NCI-H1417 (cell line): ENCODE measurements at places on chromosomes 7 and 10.

DNA sequence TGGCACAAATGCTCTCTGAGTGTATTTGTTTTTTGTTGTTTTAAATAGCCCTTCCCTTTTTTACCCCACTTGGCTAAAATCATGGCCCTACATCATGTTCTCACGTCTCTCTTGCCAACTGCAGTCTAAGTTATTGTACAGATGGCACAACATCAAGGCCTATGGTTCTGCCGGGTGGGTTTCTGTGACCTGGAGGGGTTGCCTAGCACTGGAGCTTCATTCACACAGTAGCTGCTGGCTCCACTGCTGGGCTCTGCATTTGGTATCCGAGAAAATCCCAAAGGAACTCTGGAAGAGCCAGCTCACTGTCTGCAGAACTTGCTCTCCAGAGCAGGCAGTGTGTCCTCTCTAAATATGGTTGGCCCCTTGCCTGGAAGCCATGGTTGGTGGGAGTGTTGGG is 120.6 kb downstream of the LRRC4 start:
- DNase-seq, result no peak

- DNase-seq, result no peak
Measured at GRCh38 chr10:127079392-127079791, 117.0 kb downstream of the INSYN2A start.

DNA sequence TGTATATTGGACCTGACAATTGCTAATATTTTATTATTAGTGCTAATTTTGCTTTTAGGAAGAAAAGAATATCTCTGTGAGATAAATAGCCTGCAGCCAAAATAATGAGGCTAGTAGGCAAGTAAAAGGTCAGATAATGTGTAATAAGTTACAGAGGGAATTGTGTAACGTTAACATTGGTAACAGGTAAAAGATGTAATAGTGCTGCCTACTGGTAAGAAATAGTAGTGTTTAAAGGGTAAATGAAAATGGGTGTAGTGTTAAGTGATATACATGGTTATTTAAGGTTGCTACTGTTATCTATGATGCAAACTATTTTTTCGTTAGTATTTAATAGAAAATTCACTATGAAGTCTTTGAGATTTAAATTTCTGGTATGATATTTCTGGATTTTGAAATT is 9.2 kb upstream of the FOXP2 start:
- no peak for DNase-seq

DNA sequence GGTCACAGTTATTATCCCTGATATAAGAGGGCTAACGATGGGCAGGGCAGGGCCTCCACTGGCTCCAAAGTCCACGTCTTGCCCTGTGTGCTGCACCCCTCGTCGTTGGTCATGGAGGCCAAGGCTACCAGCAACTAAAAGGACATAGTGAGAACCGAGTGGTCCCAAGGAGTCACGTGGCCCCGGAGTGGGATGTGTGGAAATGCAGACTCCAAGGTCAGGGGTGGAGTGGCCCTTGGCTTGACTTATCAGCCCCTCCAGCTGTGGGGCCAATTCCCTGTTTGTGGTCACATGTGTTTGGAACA is 30.7 kb downstream of the BTBD16 start:
- DNase-seq, result no peak

GRCh38 chr10:3525832-3526449 is 259.1 kb downstream of the KLF6 start:
- no peak for DNase-seq

- no peak for DNase-seq
Measured at GRCh38 chr10:133253361-133253955, 15.8 kb downstream of the VENTX start.

- DNase-seq, result peak; percentile 86
Measured at GRCh38 chr7:102008535-102009262, 191.3 kb downstream of the CUX1 start.

- no peak for DNase-seq
Measured at GRCh38 chr10:124541076-124541903, 79.7 kb downstream of the LHPP start.

GRCh38 chr7:157795199-157795598 is 458.4 kb downstream of the DNAJB6 start:
- peak; percentile 71 for DNase-seq

DNA sequence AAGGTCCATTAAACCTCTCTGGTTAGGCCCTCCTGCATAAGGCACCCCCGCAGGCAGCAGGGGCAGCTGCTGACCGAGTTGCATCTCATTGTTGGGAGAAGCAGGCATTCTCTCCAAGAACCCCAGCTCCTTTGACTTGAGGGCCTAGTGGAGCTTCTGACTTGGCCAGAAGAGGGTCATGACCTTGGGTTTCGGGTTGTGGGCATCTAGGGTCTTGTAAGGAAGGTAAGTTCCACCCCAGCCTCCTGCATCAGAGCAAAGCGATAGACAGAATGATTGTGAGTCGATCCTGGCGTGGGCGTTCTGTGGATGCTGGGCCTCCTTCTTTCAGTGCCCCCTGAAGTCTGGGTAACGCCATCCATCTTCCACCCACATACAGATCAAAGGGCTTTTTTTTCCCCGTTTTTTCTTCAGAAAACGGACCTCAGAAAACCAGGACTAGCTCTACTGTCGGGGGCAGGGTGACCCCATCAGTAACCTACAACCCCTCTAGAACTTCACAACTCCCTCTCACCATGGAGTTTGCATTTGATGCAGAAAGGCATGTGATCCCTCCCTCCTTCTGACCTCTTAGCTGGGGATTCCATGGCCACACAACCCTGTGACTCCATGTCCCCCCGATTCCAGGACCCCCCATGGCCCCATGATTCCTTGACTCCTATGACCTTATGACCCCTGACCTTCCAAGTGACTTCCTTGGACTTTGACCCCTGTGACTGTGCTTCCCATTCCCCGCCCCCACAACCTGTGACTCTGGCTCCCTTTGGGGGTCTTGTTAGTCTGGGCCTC is 3.0 kb downstream of the SEMA4G start:
- no peak for DNase-seq

GRCh38 chr7:28666154-28666553 is 253.8 kb downstream of the CREB5 start:
- no peak for DNase-seq

DNA sequence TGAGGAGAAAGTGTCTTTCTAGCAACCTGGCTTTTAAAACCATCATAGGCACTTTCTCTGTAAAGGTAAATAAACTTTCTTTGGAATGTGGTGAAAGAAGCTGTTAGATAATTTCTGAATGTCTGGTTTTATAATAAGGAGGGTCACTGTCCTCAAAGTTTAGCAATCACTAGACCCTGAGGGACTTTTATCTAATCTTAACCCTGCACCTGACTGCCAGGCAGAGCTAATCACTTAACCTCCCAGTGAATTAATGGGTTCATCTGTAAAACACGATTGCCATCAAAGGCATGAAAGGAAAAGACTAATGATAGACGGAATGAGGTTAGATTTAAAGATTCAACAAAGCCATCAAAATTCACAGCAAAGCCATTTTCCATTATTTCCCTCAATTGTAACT is 553.8 kb downstream of the GRM8 start:
- no peak for DNase-seq

DNA sequence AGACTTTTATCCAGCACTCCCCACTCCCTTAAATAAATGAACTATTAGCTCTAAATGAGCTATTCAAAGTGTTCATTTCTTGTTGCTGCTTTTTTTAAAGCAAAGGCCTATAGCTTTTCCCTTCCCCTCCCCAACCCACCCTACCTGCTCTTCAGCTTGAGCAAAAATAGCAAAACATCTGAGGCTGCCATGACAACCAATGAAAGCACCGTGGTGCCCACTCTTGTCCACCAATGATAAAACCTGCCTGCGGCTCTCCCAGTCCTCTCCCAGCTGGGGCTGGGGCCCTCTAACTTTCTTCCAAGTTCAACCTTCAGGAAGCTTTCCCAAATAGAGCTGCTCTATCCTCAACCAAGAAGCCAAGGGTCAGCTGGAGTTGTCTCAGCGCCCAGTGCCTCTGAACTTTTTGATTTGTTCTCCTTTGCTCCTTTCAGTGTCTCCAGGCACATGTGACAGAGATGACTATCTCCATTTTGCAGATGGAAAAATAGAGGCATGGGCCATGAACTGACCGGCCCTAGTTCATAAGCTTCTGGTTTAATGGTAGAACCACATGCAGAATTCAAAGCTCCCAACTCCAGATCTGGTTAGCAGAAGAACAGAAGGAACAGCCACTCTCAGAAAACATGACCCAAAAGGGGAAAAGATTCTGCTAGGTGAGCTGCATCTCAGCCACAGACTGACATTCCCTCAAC is 47.7 kb downstream of the PIK3AP1 start:
- DNase-seq, result no peak

GRCh38 chr10:112307358-112308124 is 24.3 kb downstream of the TECTB start:
- DNase-seq, result no peak

- peak; percentile 56 for DNase-seq
Measured at GRCh38 chr7:69782917-69783684, 184.8 kb downstream of the AUTS2 start.

DNA sequence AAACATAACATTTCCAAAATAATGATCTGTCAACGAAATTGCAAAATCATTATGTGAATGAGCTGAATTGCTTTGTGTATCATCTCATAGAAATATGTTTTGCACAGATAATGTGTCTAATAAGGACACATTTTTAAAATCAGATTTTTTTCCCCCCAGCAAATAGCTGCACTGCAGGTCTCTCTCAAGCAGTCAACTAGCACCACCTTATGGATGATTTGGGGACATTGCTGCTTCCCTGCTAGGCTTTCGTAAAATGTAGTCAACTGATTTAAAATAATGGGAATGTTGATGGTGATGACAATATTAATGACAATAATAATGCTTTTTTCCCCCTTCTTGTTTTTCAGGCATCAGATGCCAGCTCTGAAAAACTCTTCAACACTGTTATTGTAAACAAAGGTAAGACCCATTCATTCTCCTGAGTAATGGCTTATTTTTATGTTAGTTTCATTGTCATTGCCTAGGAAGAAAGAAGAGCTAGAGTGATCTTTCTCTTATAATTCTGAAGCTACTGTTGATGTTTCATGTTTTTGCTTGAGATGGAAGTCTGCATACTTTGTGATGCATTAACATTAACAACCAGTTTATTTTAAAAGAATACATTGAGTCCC is 433.6 kb upstream of the GALNT17 start:
- DNase-seq, result peak; percentile 81

DNA sequence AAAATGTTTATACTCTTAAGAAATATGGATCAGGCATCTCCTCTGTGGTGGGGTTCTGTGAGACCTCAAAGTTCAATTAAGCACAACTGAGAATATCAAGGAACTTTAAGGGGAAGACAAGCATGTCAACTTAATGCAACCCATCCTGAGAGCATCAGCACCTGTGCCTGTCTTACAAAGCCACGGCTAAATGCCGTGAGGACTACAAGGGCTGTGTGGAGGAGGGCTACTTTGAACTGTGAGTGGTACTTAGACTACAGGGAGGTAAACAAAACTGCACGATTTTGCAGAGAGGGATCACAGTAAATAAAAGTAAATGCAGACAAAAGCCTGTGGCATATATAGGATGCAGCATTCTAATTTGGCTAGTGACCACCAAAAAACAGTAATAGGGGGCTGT is 139.1 kb downstream of the ATE1 start:
- peak; percentile 64 for DNase-seq

- no peak for DNase-seq
Measured at GRCh38 chr10:84706875-84707274, 378.5 kb downstream of the CCSER2 start.

- DNase-seq, result peak; percentile 39
Measured at GRCh38 chr7:155815332-155816191, 3.3 kb upstream of the SHH start.

DNA sequence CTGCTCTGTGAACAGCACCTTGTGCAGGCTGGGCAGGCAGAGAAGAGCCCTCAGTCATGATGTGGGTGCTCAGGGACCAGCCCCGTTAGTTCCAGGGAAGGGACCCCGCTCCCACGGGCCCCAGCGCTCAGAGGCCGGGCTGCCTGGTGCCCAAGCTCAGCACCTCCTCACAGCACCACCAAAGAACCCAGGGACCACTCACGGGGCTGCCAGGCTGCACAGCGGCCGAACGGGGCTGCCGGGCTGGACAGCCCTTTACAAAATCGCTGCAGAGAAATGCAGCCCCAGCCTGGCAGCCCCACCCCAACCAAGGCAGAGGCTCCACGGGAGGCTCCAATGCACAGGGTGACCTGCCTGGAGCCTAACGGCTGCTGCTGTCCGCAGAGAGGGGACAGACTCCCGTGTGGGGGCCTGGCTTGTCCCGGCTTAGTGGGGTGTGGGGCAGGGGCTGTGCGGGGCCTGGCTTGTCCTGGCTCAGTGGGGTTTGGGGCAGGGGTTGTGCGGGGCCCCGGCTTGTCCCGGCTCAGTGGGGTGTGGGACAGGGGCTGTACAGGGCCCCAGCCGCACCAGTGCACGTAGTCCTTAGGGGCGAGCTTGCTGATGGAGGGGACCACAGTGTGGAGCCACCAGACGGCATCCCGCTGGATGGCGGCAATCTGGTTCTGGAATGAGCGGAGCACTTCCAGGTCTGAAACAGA is 9.2 kb downstream of the INTS1 start:
- no peak for DNase-seq

GRCh38 chr7:74535951-74536356 is 82.2 kb downstream of the GTF2IRD1 start:
- DNase-seq, result no peak

DNA sequence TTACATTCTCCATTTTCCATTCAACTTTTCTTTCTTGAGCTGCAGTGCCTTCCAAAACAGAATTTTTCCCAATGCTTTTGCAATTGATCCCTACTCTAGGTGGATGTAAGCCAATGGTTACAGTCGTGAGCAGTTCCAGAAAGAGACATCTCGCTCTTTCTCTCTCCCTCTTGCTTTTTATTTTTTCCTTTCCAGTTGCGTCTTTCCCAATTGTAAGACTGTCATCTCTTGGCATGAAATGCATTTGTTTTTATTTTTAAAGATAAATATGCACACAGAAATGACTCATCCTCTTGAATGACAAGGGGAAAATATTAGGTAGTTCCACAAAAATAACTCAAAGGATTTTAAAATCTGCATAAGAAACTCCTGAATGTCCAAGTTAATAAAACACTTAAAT is 25.1 kb downstream of the GLI3 start:
- DNase-seq, result no peak

DNA sequence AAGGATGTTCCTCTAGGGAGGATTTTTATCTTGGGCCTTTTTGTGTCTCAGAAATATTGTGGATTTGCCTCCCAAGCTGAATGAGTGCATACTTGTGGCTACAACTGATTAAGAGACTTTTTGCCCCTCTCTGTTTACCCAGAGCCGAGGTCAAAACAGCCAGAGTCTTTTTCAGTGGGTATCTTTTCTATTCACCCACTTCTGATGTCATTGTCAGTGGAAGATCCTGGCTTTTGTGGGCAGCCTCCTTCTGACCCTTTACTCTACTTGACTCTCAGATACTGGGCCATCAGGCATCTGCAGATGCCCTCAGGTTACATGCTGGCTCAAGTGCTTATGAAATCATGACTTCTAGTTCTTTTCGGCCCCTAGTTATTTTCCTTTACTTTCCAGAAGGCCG is 19.6 kb upstream of the PIP4K2A start:
- DNase-seq, result no peak
